T-helper 17 cell (primary cell): ENCODE measurements at places on chromosomes 12 and 14.

GRCh38 chr12:42961395-42961794, 371.8 kb upstream of the PRICKLE1 start:
- DNase-seq: no peak

GRCh38 chr14:35818346-35819115, 7.6 kb upstream of the BRMS1L start:
- no peak for DNase-seq

- DNase-seq: no peak
Measured at GRCh38 chr12:26304273-26304672, 108.9 kb downstream of the SSPN start.

- DNase-seq: no peak
Measured at GRCh38 chr12:63397807-63398206, 246.8 kb upstream of the AVPR1A start.

DNA sequence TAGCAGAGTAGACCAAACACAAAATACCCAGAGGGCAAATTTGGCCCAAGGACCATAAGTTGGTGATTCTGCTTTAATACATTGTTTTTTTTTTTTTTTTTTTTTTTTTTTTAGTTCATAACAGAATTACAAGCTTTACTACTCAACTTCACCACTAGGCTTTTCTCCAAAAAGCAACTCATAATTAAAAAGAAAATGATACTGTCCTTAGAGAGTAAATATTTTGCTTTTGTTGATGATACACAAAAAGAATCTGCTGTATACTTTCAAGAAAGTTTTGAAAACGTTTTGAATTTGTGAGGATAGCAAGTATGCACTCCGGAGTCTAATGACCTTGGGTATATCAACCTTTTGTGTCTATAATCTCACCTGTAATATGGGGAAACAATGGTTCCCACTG, 68.9 kb upstream of the LMO3 start:
- DNase-seq: no peak

GRCh38 chr12:112557951-112558630, 139.3 kb downstream of the PTPN11 start:
- DNase-seq: no peak

- no peak for DNase-seq
Measured at GRCh38 chr14:104552738-104553125, 26.8 kb upstream of the C14orf180 start.
